ENCODE measurements at places on chromosomes 3 and 15. TPM values are rescaled to one million over a fixed set of nuclear protein-coding genes. Genes with fewer than 3 reads are reported as not detected.
A peak's percentile ranks its signal among the peaks of the same experiment; 100 is the strongest.

DNA sequence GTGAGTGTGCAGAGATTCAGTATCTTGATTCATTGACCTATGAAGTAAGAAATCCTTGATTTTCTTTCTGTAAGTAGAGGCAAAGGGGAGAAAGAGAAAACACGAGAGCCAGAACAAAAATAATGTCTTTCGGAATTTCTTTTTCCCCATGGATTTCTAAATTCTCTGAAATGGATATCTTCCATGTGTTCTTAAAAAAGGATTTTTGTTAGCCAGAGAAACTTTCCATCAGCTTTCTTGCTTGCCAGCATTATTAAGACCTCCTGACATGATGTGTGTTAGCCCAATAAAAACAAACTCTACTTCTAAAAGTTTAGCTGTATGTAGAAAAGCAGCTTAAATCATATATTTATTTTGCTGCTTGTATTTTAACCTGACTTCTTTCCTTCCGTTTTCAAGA lies 122.3 kb upstream of the AADACL2 start:
- no peak for DNase-seq

- no peak for DNase-seq
These were observed 42.3 kb downstream of the TXNRD3 start for GRCh38 chr3:126612479-126613205.

GRCh38 chr3:182323126-182323700 lies 470.1 kb upstream of the ATP11B start:
- no peak for DNase-seq

DNA sequence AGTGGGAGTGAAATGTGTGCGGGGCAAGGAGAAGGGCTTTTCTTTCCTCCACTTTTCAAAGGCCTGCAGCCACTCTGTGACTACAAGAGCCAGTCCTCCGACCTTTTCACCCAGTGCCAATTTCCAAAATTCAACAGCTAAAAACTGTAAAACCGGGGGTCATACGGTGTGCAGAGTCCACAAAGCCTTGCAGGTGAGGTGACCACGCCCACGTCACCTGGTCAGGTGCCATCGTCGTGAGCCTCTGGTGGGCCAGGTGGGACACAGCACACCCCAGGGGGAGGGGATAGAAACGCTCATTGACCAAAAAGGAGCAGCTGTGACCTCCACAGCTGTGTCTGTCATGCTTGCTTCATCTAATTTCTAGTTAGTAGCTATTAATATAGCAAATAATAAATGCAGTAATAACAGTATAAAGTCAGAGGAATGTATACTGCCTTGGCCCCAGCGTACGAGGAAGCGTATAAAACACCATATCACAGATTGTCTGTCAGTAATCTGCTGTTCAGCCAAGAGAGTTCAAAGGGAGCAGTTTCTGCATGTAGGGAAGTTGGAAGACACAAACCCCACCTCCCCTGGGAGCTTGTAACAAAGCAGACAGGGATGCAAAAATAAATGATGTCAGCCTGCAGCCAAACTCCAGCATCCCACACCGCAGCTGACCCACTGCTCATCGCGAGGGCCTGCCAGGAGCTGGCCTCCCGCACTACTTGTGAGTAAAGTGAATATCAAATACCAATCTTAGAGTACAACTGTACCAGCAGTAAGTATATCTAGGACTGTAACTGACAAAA lies 86.7 kb downstream of the VGLL4 start:
- peak; percentile 62 for DNase-seq

PYGO1 gene
- 5.2 TPM for total RNA-seq

MED12L gene
- total RNA-seq, result 0.82 TPM

FOXB1 gene
- total RNA-seq, result not detected

FAM107A gene
- total RNA-seq, result 115 TPM

SELENOK gene
- total RNA-seq, result 126 TPM

All from left ventricle myocardium inferior (tissue), 1 donor.